ENCODE measurements at places on chromosomes 7 and 10. TPM values are rescaled to one million over a fixed set of nuclear protein-coding genes. Genes with fewer than 3 reads are reported as not detected.

Gene PCLO
- total RNA-seq: not detected

Gene SFTPA1
- total RNA-seq: not detected

Gene ZNF316
- 12.0 TPM for total RNA-seq

Gene ST7
- total RNA-seq: 13.8 TPM

Gene ZNF783
- total RNA-seq: 7.3 TPM

Gene GBX1
- total RNA-seq: not detected

Gene CTAGE15
- total RNA-seq: not detected

Gene CAMK2B
- 0.44 TPM for total RNA-seq

Gene HOXA10
- total RNA-seq: not detected

Gene CYP2C8
- total RNA-seq: not detected

Gene C10orf143
- 3.2 TPM for total RNA-seq

All from cardiac ventricle fibroblast (primary cell).